ENCODE measurements at places on chromosomes 12 and 14.

DNA sequence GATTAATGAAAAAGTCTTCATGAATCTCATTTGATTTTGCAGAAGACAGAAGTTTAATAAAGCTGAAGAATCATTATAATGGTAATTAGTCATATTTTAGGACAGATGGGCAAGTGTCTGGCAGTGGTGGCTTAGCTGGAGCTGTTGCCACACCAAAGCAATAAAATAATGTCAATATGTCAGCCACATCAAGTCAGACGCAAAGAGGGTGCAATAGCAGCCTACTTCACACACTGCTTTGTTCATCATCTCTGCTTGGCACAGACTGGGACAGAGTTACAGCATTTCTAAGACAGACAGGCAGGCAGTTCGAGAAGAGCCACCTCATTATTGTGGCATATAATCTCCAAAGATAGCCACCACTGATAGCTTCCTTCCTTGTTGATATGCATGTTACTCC, 16.9 kb upstream of the KRR1 start:
- DNase-seq, result no peak

GRCh38 chr14:99812892-99813291, 19.7 kb downstream of the EML1 start:
- DNase-seq, result no peak

GRCh38 chr14:90291699-90292098, 35.3 kb downstream of the PSMC1 start:
- no peak for DNase-seq

DNA sequence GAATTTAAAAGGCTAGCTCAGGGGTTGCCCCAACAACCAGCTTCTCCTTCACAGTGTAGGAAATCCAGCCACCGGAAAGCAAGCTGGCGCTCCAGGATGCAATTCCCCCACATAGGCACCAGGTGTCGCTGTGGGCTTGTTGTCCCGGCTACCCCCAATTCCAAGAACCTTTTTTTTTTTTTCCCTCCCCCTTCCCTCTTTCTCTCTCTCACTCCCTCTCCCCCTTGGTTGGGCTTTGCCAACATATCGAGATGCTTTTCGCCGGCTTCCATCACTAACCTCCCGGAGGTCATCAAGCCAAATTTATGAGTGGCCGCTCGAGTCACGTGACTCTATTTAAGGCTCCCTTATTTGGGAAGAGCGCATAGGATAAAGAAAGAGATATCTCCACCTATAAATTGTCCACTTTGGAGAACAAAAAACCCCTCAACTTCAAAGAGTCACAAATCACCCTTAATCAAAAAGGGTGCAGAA, at the start of gene HOXC5:
Gene HOXC5, plus strand, starts transcription at position 424 of the 474 bp plus-strand sequence. CDS start 73 bp downstream, outside the sequence.
- DNase-seq, result peak; percentile 52

GRCh38 chr12:131692431-131692830, 18.5 kb upstream of the SFSWAP start:
- DNase-seq, result no peak

DNA sequence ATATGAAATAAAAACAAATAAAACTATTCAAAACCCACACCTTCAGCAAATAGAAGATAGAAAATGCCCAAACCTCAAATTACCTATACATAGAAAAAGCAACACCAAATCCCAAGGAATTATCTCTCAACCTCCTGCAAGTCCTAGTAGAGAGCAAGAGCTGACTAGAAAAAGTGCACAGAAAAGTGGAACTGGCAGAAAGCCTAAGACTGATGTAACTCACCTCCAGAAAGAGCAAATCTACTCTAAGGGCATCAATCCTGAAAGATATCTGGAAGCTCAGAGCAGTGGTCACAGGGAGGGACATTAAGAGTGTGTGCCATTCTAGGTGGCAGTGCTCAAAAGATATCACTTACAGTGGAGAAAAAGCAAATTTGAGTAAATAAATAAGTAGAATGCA, 62.1 kb upstream of the PLEKHG7 start:
- DNase-seq, result no peak

GRCh38 chr12:95322326-95322725, 104.7 kb downstream of the VEZT start:
- DNase-seq, result no peak

DNA sequence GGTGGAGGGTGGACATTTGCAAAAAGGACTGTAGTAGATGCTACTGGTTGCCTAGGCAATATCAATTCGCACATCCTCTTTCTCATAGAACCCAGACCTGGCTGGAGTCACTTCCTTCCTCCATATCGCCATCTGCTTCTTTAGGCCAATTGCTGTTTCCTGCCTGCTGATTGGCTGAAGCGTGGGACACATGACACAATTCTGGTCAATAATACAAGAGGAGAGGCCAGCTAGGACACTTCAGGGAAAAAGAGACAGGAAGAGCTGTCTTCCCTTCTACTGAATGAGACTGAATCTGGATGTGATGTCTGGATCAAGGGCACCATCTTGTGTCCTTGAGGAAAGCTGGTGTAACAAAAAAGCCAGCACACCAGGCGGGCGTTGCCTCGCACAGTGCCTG, 53.8 kb downstream of the TRPV4 start:
- DNase-seq, result no peak

DNA sequence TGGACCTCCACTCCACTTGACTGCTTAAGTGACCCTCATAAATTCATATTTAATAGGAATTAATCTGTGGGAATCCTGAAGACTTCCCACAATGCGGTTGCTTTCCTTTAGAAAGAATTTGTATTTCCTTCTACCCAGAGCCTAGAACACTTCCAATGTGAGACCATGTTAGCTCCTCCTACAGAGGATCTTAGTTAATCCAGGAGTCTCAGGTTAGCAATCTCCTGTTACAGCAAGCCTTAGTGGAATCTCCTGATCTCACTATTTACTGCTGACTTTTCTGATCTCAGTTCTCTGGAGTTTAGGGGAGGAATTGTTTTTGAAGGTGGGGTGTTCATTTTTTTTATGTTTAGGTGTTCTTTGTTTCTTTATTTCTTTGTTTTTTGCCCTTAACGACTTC, 186.0 kb downstream of the SLC25A21 start:
- DNase-seq, result no peak

DNA sequence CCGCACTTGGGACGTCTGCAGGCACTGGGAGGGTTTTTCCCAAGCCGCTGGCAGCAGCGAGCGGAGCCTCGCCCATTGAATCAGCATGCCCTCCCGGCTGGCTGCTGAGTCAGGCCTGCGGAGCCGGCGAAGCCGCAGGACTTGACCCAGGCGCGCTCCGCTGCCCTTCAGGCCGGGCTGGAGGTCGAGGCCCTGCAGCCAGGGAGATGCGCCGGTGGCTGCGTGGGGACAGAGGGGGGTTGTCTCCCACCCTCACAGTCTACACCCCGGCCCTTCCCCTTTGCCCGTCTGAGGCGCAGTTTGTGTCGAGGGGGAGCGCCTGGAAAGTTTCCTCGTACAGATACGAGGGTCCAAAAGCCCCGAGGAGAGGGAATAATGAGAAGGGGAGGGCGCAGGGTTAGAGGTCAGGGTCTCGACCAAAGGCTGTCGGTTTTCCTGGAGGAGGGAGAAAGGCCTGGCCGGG, 759 bp upstream of the KLC1 start:
- DNase-seq, result no peak

DNA sequence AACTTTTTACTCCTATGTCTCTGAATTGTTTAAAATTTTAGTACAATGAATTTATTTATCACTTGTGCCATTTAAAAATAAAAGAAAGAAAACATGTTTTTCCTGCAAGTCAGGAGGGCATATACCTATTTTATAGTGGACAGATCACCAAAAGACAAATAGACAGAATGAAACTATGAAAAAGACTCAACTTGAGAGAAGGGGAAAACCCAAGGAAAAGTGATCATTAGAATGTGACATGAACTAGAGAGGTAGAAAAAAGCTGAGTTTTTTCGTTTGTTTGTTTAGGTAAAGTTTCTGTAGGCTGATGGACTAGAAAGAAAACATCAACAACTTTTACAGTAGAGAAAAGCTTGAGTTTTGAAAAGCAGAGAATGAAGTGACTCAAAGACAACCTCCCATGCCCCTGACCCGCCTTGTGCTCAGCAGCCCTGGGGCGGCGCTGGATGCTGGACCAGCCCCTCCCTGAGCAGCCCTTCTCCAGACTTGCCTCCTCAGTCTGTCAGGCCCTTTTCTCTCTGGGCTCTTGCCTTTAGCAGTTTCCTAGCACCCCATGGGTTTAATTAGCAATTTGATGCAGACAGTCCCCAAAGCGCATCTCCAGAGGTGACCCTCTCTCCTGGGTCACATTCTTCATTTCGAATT, 95.1 kb upstream of the ARID2 start:
- no peak for DNase-seq

GRCh38 chr12:122960193-122960569, 6.1 kb downstream of the ABCB9 start:
- no peak for DNase-seq

GRCh38 chr12:2813214-2814185, 1.0 kb downstream of the ITFG2 start:
- DNase-seq, result no peak

- DNase-seq, result no peak
Measured at GRCh38 chr12:48070731-48071130, 35.1 kb downstream of the SENP1 start.

DNA sequence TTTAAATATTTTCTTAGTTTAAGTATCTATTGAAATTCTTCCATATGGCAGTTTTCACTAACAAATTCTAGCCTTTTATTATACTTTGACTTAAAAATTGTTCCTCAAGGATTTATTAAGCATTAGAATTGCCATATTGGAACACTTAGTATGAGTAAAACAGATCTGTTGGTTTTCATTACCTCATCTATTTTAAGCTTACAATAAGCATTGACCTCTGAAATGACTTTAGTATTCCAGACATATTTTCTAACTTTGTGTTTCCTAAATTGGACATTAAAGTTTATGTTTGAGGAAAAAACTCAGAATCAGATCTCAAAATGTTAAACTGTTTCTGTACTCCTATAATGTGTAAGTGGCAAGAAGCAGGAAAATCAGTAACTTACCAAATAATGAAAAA, 48.4 kb downstream of the CSRP2 start:
- DNase-seq, result no peak

GRCh38 chr12:25458047-25458552, 95.0 kb downstream of the LMNTD1 start:
- no peak for DNase-seq

DNA sequence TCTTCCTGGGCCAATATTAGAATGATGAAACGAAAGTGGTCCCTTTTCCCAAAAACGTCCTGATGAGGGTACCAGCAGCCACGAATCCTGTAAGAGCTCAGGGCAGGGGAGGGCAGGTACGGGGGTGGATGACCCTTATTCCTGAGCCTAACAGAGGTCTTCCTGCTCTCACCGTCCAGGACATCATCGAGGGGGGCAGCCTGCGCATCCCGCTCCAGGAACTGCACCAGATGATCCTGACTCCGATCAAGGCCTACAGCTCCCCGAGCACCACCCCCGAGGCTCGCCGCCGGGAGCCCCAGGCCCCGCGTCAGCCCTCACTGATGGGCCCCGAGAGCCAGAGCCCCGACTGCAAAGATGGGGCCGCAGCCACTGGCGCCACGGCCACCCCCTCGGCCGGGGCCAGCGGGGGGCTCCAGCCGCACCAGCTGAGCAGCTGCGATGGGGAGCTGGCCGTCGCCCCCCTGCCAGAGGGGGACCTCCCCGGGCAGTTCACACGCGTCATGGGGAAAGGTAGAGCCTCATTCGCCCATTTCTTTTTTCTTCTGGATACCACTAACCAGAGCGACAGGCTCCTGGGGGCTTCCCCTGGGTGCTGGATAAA, 142.5 kb downstream of the GCH1 start:
- DNase-seq, result no peak

GRCh38 chr12:74890237-74890599, 319.4 kb downstream of the KCNC2 start:
- no peak for DNase-seq

GRCh38 chr14:69711881-69712560, 54.9 kb upstream of the SRSF5 start:
- no peak for DNase-seq

DNA sequence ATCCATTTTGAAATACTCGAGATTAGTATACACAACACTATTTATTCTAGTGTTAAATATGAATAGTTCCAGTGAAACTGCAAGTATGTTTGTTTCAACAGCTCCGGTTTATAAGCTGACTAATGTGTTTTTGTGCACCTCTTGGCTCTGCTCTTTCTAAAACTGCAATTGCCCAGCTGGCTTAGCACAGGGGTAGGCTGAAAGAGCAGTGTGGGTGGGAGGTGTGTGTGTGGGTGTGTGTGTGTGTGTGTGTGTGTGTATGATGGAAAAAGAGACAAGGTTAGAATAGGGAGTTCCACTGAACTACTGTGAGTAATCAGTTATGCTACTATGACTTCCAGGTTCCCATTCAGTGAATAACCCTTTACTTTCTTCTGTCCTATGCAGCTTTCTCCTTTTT, 37.8 kb upstream of the DDHD1 start:
- DNase-seq, result peak; percentile 54

DNA sequence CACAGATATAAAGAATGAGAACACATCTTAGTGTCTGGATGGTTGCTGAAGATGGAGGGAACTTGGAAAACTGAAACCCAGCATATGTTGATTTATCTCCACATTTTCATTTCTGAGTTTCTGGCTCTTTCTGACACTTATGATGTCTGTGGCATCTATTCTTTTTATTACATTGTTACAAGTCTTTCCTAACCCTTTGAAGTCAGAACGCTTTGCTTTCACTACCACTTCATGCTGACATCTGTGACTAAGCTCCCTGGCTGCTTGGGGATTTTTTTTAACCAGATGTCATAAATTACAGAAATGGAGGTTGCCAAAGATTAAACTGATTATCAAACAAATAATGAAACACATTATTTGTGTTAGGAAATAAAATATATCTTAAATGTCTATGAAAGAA, 188.7 kb downstream of the KITLG start:
- DNase-seq, result no peak

DNA sequence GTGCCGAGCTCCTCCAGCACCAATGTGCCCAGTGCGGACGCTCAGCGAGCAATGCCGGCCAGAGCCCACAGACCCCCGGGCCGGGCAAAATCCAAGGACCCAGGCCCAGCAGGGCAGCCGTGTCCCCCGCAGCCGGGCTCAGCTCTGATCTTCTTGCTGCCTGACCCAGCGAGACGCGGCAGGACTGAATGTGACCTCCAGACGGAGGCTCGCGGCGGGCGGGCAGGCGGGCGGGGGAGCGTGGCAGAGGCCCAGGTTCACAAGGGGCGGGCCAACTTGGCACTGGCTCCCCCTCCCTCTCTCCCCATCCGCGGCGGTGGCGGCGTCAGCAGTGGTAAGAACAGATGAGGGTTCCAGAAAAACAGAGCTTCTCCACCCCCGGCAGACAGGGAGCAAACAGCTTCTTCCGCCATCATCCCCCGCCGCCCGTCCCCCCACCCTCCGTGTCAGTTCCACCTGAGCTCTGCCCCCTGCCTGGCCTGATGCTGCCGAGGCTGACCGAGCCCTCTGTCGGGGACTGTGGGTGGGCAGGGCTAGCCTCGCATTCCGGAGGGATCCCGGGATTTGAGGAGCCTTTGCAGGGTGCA, 94.3 kb downstream of the RFLNA start:
- DNase-seq, result peak; percentile 55

DNA sequence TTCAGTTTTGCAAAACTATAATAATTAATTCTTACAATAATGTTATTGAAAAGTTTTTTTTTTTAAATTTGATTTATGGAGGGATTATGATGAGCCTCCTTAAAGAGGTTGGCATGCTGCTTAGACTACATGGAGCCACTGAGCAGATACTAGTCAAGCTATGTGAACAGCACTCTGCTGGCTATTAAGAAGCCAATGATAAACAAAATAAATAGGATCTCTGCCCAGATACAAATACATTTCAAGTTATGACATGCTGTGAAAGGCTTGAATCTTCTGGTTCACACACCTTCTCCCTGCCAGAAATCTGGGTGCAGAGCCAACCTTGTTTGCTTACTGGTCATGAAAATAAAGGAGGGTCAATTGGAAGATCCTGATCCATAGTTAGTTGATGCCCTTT, 107.4 kb upstream of the NAV3 start:
- no peak for DNase-seq
